ENCODE measurements at places on chromosomes 5 and 9.

DNA sequence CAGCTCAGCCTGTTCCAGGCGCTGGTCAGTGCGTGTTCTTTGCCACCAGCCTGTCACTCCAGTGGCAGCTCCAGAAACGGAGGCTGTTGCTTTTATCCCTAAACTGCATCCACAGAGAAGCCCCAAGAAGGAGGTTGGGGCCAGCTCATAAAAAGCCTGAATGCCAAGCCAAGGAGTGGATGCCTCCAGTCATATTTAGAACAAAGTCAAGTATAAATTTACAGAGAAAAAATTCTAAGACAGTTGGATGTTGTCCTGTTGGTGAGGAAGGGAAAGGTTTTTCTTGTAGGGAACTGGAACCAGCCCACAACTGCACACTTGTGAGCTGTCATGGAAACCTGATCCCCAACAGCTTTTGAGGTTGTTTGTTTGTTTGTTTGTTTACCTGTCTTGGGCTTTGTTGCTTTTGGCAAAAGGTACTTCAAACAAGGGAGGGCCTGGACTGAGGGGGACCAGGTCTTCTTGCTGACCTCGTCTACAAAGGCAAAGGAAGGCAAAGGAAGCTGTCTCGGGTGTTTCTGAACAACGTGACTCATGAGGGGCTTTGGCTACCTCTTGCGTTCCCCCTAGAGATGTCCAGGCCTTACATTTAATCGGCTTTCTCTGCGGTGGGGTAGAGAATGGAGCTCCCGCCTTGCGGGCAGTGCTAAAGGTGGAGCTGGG is 36.7 kb downstream of the OLFML2A start:
- no peak for DNase-seq

GRCh38 chr5:111792471-111793058 is 35.6 kb upstream of the NREP start:
- no peak for DNase-seq

GRCh38 chr9:134212809-134213507 is 48.6 kb upstream of the RNU6ATAC start:
- no peak for DNase-seq

DNA sequence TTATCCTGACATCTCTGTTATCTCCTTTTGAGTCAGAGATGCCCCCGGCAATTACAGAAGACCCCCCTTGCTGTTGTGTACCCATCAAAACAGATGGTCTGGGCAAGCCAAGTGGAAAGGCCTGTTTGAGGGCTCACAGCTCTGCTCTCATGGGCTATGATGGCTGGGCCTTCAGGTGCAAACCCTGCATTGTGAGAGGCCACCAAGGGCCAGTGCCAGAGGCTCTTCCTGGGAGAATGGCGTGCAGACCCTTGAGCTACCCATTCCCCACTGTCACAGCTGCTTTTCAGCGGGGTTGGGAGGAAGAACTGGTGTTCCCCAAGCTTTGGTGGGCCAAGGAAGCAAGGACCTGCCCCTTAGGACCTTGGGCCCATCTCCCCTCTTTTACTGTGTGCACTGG is 174.7 kb upstream of the PPP1R26 start:
- DNase-seq, result no peak

- no peak for DNase-seq
These were observed 37.6 kb downstream of the BDP1 start for GRCh38 chr5:71492817-71493615.

All from NCI-H526 treated with DMSO at 0.1 percent for 48 hours (cell line).